Progenitor cell of endocrine pancreas (in vitro differentiated cells): ENCODE measurements at places on chromosomes 16 and 17. TPM values are rescaled to one million over a fixed set of nuclear protein-coding genes. Genes with fewer than 3 reads are reported as not detected.

- no peak for DNase-seq
Observed at GRCh38 chr17:27660436-27660835, 29.4 kb downstream of the LGALS9 start.

C1QL1 gene
- 36.2 and 37.0 TPM in 2 replicates for total RNA-seq

DNA sequence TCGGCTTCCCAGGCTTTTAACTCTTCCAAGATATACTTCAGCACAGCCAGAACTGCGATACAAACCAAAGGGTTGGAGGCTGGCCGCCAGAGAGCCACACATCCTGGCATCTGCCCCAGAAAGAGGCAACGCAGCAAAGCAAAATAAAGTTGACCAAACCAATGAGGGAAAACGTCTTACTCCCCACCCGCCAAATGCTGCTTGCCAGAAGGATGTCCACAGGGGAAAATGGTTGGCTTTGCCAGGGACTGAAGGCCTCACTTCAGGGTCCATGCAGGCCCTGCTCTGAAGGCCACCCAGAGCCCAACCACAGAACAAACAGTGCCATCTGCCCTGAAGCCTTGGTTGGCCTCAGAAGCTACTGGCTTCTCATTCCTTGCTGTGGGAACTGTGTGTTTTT lies 15.0 kb downstream of the CACNG1 start:
- DNase-seq: no peak

DNA sequence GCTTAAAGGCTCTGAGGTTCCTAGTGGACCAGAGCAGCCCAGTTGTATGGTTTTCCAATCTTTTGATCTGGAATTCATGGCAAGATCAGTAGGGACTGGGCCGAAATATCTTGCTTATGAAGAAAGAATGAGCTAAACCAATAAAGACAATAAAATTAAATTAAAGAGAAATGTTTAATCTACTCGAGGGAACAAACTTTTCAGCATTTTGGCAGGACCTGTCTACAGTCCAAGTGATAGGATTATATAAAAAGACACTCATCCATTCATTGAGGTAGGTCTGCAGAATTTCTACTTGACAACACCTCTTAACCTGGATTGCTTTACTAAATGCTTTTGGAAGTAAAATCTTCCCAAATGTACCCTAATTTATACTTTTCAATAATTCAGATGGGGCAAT lies 113.6 kb downstream of the AXIN2 start:
- DNase-seq: no peak

GRCh38 chr17:57097832-57098421 lies 12.9 kb downstream of the AKAP1 start:
- no peak for DNase-seq

- no peak for DNase-seq
Observed at GRCh38 chr16:31292704-31293103, 32.9 kb downstream of the ITGAM start.

MGAT5B gene
- 2.8 and 4.6 TPM in 2 replicates for total RNA-seq

DNA sequence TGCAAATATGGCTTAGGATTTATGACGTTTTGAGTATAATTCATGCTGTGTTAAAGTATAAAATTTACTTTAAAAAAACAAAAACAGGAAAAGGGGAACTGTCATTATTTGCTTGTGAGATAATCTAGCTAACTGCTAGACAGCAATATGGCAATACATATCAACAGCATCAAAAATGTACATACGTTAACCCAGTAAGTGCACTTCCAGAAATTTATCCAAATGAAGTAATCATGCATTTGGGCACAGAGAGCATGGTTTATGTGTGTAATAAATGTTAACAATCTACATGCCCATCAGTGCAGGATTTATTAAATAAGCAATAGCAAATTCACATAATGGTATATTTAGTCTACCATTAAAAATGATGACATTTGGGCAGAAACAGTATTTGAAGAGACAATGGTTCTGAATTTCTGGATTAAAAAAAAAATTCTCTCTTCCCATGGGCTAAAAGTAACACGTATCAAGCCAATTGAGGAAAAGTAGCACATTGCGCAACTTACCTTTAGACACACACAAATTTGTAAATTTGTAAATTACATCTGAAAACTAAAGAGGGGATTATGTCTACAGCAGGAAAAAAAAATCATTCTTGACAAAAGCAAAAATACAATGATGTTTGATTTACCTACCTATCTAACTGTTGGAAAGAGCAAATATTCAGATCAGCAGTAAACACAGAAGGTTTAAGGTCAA lies 80.2 kb downstream of the CACNG1 start:
- DNase-seq: no peak

- no peak for DNase-seq
Observed at GRCh38 chr17:8141741-8142140, 10.5 kb downstream of the PER1 start.

CACNG1 gene
- 0.22 TPM in 1 of 2 replicates, not detected in the other for total RNA-seq

TM4SF5 gene
- 0.44 and 0.57 TPM in 2 replicates for total RNA-seq

CDH5 gene
- 0.36 TPM in 1 of 2 replicates, not detected in the other for total RNA-seq

DNA sequence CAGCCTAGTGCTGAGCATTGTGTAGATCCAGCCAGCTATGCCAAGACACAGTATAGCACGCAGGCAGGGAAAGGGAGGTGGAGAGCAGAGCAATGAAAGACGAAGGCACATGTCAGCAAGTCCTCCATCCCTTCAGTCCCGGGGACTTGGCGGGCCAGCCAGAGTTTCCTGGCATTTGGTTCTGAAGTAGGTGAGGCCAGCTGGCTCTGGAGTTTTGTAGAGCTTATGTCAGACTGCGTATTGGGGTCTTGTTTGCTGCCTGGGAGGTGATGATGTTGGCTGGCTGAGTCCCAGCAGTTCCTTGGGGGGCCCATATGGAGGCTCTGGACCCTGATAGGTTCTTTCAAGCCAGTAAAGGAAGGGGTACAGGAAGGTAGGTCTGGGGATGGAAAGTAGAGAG lies 55.7 kb upstream of the AKTIP start:
- no peak for DNase-seq

GRCh38 chr16:3665508-3665907 lies 11.0 kb downstream of the DNASE1 start:
- DNase-seq: no peak

SEBOX gene
- not detected in 2 replicates for total RNA-seq

TMEM100 gene
- total RNA-seq: 1.1 and 1.2 TPM in 2 replicates

- DNase-seq: no peak
Observed at GRCh38 chr17:45043813-45044540, 7.5 kb downstream of the DCAKD start.

GRB7 gene
- total RNA-seq: 28.8 and 29.9 TPM in 2 replicates

GRCh38 chr17:80005360-80006338 lies 30.0 kb downstream of the TBC1D16 start:
- DNase-seq: peak; percentile 70

NEUROD2 gene
- not detected in 2 replicates for total RNA-seq

GRCh38 chr17:50211249-50212120 lies 10.1 kb upstream of the COL1A1 start:
- no peak for DNase-seq

DNA sequence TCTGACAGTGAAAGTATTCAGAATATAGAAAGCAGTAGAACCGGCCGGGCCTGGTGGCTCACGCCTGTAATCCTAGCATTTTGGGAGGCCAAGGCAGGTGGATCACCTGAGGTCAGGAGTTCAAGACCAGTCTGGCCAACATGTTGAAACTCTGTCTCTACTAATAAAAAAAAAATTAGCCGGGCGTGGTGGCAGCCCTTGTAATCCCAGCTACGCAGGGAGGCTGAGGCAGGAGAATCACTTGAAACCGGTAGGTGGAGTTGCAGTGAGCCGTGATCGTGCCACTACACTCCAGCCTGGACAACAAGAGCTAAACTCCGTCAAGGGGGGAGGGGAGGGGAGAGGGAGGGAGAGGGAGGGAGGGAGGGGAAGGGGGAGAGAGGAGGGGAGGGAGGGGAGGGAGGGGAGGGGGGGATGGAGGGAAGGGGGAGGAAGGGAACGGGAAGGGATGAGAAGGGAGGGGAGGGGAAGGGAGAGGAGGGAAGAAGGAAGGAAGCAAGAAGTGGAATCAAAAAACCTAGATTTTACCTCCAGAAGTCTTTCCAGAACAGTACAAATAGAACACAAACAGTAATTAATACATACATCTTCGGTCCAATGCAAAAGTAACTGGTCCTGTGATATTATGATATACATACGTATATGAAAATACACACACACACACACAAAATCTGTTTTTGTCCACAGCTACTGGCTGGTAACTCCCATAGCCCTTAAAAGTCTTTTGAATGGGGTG lies 10.9 kb upstream of the NT5C start:
- no peak for DNase-seq

CCNF gene
- total RNA-seq: 26.5 and 27.8 TPM in 2 replicates

GRCh38 chr17:39349246-39349645 lies 52.2 kb downstream of the FBXL20 start:
- DNase-seq: no peak

DNA sequence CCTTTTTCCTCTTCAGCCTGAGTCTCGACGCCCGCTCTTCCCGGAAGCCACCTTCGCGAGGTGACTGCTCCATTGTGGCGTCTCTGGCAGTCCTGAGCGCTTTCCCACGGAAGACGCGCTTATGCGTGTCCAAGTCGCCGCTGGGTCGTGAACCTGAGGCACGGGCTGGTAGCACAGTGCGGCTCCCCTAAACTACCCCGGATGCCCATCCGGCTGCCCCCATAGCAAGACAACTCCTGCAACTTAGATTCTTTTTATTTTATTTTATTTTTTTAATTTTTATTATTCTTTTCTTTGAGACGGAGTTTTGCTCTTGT lies 2.1 kb upstream of the ESRP2 start:
- no peak for DNase-seq

DNA sequence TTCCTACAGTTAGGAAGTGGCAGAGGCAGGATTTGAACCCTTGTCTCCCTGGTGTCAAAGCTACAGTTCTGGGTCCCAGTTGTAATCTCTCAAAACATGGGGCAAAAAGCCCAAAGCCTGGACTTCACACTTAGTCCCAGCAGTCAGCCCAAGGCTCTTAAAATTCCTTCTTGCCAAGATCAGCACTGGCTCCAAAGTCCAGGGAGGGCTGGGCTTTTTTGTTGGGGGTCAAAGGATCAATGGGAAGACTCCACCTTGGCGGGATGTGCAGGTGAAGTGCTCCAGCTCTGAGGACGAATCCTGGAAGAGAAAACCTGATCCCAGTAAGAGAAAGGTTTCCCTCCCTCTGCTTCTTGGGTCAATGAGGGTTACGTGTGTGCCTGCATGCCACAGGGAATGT lies 195.5 kb downstream of the HAPSTR1 start:
- no peak for DNase-seq

KRT32 gene
- not detected in 2 replicates for total RNA-seq

- DNase-seq: no peak
Observed at GRCh38 chr17:50115756-50116155, 14.2 kb downstream of the SAMD14 start.

- DNase-seq: no peak
Observed at GRCh38 chr17:4527134-4527533, 28.1 kb downstream of the MYBBP1A start.

EME1 gene
- 10.1 and 15.0 TPM in 2 replicates for total RNA-seq

GRCh38 chr17:69030169-69030568 lies 30.6 kb downstream of the ABCA9 start:
- DNase-seq: no peak

ADORA2B gene
- 0.48 and 0.67 TPM in 2 replicates for total RNA-seq

DNA sequence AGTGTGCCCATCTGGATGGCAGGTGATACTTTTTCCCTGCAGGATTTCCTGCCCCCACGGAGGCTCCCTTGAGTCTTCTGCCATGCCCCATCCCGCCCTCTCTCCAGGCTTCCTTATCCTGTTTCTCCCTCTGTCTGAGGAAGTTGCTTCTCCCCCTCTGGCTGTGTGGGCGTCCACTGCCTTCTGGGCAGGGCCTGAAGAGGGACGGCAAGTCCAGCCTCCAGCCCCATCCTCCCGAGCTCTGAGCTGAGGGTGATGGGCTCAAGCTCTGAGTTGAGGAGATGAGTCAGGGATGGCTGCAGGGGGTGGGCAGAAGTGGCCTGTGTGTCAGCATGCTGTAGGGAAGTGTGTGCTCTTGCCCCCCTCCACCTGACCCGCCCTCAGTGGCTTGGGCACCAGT lies 14.2 kb upstream of the RAP1GAP2 start:
- DNase-seq: no peak

- no peak for DNase-seq
Observed at GRCh38 chr17:79775632-79776031, 2.3 kb upstream of the CBX2 start.

DNA sequence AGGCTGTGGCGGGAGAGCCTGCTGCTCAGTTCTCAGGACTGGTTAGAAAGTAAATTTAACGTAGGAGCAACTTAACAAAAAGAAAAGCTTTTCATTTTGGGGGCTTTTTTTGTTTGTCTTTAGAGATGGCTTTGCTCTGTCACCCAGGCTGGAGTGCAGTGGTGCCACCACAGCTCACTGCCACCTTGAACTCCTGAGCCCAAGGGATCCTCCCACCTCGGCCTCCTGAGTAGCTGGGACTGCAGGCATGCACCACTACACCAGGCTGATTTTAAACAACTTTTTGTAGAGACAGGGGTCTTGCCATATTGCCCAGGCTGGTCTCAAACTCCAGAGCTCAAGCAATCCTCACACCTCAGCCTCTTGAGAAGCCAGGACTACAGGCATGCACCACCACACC lies 205.0 kb downstream of the RPTOR start:
- no peak for DNase-seq

DNA sequence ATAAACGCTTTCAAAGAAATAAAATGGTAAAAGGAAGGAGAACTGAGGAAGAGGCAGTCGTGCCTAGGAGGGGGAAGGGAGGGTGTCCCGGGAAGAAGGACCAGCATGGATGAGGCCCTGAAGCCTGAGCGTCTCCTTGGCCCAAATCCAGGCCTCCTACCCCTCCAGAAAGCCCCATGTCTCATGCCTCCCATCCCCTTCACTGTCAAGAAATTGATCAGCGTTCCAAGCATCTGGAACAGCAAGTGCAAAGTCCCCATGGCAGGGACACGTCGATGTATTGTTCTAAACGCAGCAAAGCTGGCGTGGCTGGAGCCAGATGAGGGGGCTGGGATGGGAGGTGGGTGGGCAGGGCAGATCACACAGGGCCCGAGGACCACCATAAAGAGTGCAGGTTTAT lies 22.6 kb downstream of the SEC14L5 start:
- DNase-seq: no peak
